ENCODE measurements at places on chromosomes 12 and 14.
A peak's percentile ranks its signal among the peaks of the same experiment; 100 is the strongest.

DNA sequence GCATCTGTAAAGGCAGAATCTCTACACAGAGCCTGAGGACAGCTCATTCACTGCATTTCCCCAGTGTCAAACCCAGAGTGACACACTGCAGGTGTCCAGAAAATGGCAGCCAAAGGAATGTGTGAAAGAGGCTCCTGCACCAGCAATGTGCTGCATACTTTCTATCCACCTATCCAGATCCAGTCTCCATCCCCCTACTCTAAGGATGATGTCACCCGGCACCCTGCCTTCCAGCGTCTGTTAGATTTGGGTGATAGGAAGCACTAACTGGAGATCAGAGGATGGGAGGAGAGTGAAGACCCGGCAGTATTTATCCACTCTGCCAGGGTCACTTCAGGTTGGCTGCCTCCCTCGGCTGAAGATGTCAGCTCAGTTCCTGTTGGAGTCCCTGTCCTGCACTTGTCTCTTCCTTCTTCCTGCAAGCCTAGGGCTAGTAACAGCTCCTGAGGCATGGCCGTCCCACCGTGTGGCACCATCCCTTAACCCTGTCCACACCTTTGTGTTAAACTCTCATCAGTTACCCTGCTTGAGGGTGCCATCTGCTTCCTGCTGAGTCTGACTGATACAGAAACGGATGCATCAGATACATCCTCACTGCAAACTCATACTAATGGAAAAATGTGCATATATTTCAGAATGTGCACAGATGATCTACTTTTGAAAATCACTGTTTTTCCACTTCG lies 13.0 kb upstream of the GPR68 start:
- DNase-seq = no peak

- no peak for DNase-seq
Measured at GRCh38 chr14:31200702-31200990, 6.9 kb downstream of the HECTD1 start.

DNA sequence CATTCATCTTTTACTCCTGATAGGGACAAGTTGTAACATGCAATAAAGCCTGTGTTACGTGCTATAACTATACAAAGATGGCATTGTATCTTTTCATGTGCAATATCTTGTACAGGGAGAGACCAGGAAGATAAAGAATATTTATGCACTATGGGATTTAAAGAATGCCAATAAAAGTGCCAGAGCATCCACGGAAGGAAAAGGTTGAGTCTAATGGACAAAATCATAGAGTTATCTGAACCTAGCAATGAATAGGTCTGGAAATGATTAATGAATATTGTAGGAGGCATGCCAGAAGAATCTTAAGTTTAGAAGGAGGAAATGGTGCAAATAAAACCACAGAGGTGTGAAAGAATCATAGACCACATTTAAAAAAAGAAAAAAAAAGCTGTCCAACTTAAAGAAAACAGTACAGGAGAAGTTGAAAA lies 263.9 kb downstream of the KCNC2 start:
- no peak for DNase-seq

DNA sequence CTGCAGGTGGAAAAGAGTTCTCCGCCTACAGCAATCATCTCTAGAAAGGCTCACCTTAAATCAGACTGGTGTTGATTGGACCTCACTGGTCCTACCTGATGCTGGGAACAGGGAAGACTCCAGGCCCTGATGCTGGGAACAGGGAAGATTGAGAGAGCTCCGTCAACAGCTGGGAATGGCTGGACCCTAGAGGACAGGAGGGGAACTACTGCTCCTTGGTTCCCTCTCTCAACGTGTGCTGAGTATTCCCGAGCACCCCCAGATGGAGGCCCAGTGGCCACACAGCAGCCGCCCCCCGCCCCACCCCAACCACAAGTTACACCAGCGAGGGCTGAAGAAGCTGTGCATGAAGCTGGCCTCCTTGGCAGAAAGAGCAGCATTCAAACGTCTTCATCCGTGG lies 240.3 kb downstream of the SLC15A4 start:
- DNase-seq = no peak

DNA sequence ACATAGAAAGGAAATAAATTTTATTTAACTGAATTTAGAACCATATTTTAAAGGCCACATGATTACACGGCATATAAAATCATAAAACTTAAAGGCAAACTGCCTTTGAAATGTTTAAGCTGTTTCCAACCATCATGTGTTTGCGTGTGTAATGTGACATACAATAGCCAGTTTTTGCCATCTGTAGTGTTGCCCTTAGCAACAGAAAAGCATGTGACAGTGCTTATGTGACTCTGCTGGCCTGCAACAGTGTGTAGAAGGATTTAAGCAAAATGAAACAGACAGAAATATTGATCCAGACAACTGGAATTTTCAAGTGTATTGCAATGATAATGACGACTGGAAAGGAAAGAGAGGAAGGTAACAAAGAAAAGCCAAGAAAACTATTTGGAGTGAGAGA lies 49.5 kb downstream of the TSPAN19 start:
- DNase-seq = peak; percentile 50

DNA sequence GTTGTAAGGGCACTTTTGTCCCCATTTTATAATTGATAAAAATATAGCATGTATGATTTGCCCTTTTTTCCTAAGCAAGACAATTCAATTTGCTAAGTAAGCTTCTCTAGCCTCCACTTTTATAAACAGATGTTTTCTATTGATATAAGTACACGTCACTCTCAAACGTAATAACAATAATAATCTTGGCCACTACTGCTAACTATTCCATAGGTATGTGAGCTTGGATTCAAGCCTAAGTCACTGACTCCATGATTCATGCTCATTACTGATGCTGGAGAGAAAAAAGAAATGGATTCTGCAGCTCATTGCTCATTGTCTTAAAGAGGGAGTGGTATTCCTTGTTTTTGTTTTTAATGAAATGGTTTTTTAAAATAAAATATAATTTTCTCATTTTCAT lies 661.0 kb downstream of the GALC start:
- no peak for DNase-seq

- DNase-seq = no peak
Measured at GRCh38 chr14:80868260-80868659, 73.3 kb downstream of the CEP128 start.

- no peak for DNase-seq
Measured at GRCh38 chr14:92254786-92255185, 68.2 kb upstream of the SLC24A4 start.

DNA sequence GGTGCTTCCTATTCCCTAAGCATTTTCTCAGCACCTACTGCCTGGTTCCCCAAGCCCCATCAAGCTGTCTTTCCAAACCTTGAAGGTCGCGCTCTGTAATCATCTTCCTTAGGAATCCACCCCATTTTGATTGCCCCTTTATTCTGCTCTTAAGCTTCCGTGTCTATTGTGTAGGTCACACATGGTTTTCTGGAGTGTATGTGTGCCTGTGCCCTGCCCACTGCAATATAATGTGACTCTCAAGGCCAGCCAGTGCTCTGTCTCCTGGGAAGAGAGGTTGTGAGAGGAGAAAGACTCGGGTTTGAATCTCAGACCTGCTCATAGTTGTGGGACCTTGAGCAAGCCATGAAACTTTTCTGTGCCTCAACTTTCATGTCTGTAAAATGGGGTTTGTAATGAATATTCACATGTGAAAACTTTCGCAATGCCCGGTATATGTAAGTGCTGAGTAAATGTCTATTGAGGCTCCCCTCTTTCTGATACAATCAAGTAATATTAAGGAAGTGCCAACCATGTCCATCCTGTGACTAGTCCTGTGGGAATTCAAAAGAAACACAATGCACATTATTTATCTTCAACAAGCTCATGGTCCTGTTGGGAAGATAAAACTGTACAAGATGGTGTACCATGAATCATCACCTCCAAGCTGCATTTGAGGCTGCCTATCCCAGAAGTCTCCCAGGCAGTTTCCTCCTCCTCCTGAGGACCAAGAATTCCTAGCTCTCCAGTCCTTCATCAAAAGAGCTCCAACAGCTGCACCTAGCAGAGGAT lies 774 bp upstream of the KRT75 start:
- DNase-seq = no peak

DNA sequence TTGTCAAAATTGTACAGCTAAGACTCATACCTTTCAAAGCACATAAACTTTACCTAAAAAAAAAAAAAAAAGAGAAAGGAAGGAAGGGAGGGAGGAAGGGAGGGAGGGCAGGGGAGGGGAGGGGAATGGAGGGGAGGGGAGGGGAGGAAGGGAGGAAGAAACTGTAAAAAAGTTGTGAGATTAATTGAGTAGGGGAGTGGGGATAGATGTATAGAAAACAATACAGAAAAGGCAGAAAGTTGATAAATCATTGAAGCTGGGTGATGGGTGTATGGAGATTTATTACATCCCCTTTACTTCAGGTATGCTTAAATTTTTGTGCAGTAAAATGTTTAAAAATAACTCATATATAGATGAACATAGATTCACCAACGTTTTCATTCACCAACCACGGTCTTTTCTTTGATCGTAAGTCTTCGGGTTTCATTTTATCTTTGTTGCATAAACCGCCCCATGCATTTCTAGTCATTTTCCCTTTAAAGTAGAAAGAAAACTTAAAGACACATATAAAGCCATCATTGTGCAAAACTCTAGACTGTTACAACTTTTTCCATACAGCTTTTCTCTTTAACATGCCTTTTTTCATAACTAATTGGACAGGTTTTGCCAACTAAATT lies 191.2 kb upstream of the KRR1 start:
- DNase-seq = no peak

- no peak for DNase-seq
Measured at GRCh38 chr14:55535516-55536203, 44.3 kb upstream of the KTN1 start.

- DNase-seq = no peak
Measured at GRCh38 chr12:108173892-108174291, 44.8 kb downstream of the WSCD2 start.

- DNase-seq = no peak
Measured at GRCh38 chr14:71589609-71590008, 342.6 kb upstream of the RGS6 start.

DNA sequence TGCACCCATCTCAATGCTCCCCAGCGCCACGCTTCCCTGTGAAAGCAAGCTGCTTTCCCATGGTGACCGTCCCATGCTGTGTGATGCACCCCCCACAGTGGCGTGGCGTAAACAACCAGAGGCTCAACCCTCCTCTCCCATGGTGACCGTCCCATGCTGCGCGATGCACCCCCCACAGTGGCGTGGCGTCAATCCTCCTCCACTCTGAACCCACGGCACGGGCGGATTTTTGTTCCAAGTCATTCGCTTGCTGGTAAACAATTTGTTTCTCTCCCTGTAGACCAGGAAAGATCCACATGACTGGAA lies 8.9 kb downstream of the STX2 start:
- DNase-seq = peak; percentile 82

- no peak for DNase-seq
Measured at GRCh38 chr12:64627771-64628170, 17.5 kb downstream of the RASSF3 start.

DNA sequence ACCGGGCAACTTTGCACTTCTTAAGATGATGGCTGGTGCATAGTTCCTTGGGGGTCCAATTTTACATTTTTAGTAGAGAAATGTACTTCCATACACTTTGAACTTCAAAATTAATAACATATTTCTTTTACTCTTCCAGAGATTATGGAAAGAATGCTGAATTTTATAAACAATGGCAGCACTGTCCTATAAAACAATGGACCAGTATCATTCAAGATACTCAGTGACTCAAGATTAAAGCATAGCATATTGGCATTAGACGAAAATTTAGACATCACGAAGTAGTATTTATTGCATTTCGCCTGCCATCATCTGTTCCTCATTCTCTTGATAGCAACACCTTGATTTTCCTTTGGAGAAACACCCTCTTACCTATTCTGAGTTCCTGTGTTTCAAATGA lies 118.3 kb upstream of the ATF7IP start:
- no peak for DNase-seq

DNA sequence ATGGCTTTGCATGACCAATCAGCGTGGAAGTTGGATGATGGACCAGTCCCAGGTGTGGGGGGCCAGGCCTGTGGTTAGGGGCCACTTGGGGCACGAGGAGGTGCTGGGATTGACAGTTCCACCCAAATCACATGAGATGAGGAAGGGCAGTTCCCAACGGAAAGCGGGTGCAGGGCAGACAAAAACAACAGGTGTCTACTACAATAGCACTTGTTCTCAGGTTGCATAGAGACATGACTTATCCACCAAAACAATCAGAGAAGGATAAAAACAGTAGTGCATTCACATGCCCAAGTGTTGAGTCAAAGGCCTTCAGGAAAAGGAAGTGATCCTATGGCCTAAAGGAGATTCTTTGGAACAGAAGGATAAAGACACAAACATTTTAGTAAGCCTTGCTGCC lies 14.6 kb upstream of the EIF2B2 start:
- DNase-seq = no peak

- DNase-seq = no peak
Measured at GRCh38 chr12:123488539-123489230, 30.7 kb downstream of the SNRNP35 start.

DNA sequence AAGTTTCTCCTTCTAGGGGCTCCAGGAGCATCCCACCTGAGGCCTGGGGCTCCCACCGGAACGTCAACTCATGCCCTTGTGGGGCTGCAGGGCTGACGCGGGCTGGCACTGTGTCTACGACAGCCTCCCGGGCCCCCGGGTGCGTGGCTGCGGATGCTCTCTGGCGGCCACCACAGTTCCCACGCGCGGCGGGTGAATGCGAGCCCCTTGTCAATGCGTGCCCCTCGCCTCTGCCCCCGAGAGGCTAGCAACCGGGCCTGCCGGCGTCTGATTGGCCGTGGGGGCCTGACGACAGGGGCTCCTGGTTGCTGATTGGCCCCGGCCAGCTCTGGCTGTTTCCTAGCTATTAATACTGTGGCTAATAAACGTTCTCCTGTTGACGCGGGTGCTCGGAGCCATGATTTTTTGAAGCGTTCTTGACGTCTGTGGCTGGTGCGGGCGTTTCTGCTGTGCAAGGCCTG lies 1.8 kb upstream of the MEG3 start:
- DNase-seq = no peak

DNA sequence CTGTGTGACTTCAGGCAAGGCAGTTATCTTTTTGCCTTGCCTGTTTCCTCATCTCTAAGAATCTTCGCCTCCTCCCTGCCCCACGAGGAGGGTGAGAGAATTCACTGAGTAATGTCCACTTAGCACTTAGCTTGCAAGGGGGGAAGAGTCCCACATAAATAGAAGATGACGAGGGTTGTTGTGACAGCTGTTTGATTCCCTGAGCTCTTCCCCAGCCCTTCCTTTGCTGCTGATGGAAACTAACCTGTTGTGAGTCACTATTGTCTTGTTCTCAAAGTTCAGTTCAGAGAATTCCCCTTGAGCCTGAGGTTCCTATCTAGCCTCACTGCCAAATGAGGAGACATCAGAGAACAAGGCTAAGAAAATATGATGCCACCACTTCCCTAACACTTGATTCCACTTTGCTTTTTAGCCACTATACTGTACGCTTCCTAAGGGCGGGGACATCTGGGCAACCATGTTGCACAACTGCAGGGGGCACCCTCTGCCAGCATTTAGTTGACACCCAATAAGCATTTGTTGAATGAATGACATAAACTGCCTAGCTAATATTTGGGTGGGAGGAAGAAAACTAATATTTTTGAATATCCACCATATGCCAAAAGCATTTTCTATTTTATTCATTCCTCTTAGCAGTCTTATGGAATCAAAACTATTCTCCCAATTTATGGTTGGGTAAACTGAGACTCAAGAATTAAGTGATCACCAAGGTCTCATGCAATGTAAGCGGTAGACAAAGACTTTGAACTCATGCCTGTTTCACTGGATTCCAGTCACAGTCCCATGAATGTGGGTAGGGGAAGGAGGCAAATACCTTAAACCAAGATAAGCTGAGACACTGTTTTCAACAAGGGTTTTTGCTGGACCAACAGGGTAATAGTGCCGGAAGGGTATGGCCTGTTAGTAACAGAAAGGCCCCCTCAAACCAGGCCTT lies 77.6 kb downstream of the ZFP36L1 start:
- DNase-seq = no peak

Measured in NCI-H345 (cell line).